ENCODE measurements at places on chromosomes 1 and 21.

DNA sequence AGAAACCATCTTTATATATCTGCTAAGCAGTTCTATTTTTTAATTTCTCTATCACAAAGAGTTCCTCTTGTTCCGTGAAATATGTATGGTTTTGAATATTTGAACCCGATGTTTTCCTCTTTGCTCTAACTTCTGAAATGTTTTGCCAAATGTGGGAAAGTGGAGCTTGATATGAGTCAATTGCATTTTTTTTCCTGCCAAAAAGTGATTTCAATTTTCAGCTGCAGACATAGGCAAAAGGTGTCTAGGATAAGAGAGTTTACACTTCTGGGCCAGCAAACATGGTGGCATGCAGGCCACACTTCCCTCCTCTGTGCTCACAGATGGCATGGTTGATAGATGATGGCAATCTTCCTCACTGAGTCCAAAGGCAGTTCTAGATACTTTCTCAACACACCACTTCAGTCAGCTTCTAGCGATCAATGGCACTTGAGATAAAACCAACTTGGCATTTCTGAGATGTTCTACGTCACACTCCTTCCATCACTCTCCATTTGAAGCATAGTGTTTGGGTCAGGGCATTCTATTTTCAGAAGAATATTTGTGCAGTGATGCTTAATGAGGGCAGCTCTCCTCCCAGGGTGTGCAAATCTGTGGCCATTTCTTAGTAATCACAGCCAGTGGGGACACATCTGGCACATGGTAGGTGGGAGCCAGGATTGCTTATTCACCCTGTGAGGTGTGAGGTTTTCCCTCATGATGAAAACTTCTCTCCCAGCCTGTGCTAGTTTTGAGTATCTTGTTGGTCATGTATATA is 54.4 kb upstream of the SCAF4 start:
- DNase-seq: no peak

DNA sequence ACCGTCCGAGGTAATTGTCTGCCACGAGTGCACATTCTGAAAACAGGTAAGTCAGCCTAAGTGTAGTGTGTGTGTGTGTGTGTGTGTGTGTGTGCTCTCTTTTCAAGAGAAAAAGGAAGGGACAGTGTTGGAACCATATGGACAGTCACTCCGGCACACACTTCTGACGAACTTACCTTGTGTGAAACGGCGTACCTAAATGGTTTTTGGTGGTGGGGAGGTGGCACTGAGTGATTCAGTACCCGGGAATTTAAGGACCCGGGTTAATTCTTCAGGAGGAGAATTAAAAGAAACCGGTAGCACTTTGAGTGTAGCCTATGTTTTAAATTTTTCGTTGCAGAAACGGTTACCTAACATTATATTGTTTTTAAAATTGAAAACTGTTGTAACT is 286 bp downstream of the ODR4 start:
- no peak for DNase-seq

DNA sequence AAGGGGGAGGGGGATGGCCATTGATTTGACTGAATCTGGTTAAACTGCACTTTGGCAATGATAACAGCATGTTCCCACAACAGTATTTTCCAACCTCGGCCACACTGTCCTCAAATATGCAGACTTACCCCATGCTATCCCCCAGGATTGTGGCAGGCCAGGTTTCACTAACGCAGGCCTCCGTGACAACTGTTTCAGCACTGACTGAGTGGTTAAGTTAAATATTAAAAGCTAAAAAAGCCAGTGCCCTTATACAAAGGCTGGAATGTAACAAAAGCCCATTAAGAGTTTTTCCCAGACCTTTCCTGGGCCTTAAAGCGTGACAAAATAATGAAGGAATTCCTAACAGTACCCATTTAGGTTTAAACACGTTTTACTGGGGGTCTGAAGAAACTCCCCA is 202.9 kb downstream of the USP25 start:
- no peak for DNase-seq

DNA sequence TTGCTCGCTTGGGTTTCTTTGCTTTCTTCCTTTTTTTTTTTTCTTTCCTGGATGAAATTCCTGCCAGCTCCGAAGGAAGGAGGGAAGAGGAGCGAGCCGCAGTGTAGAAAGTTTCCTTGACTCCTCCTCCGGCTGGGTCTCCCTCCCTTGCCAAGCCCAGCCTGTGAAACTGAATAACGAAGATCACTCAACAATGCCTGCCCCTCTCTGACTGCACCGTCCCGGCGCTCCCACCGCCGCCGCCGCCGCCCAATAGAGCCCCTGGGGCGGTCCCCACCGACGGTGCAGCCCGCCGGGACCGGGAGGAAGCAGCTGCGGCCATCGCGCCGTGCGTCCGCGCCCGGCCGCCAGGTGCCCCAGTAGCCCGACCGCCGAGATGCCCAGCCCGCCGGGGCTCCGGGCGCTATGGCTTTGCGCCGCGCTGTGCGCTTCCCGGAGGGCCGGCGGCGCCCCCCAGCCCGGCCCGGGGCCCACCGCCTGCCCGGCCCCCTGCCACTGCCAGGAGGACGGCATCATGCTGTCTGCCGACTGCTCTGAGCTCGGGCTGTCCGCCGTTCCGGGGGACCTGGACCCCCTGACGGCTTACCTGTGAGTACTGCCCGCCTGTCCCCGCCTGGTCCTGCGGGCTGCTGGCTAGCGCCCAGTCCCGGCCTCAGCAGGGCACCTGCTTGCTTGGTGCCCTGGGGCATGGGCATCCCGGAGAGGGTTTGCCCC is at the start of gene LGR6:
TSS of gene LGR6 (plus strand) at position 186 of the 714 bp plus-strand sequence. CDS start at position 377, 191 bp downstream.
- no peak for DNase-seq

DNA sequence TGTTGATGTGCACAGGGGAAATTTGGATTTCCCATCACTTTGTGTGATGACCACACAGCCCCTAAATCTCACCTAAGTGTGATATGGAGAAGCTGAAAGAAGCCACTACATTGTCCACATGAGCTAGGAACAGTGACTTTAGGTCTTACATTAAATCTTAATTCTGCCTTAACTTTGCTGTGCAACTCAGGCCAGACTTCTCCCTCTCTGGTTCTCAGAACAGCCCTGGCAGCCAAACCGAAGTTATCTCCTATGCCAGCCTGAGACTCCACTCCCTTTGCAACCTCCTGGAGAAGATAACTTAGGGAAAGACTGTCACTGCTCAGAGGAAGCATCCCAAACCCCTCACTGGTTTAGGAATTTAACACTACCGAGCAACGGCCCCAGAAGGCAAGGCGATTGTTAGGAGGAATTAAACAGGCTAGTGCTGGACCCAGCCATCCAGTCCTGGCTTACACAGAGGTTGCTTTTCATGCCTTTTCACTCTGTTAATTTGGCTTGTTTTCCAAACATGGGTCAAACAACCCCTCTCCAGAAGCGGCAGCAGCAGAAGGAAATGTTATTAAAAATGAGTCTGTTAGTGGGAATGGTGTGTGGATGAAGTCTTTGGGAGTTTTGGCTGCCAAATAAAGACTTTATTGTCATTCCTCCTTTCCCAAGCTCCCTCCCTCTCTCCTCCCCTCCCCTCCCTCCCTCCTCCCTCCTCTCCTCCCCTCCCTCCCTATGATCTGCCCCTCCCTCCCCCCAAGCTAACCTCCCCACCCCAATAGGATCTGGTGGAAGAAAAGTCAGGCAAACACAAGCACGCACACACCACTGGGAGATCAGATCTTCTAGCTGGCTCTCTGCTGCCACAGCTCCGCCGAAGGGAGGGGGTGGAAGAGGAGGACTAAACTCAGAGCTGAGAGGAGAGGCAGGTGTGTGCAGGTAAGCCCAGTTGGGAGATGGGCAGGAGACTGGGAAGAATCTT is at the start of gene PRELP:
TSS of gene PRELP (plus strand) at position 795 of the 970 bp plus-strand sequence. CDS start 7,379 bp downstream, outside the sequence.
- DNase-seq: no peak

DNA sequence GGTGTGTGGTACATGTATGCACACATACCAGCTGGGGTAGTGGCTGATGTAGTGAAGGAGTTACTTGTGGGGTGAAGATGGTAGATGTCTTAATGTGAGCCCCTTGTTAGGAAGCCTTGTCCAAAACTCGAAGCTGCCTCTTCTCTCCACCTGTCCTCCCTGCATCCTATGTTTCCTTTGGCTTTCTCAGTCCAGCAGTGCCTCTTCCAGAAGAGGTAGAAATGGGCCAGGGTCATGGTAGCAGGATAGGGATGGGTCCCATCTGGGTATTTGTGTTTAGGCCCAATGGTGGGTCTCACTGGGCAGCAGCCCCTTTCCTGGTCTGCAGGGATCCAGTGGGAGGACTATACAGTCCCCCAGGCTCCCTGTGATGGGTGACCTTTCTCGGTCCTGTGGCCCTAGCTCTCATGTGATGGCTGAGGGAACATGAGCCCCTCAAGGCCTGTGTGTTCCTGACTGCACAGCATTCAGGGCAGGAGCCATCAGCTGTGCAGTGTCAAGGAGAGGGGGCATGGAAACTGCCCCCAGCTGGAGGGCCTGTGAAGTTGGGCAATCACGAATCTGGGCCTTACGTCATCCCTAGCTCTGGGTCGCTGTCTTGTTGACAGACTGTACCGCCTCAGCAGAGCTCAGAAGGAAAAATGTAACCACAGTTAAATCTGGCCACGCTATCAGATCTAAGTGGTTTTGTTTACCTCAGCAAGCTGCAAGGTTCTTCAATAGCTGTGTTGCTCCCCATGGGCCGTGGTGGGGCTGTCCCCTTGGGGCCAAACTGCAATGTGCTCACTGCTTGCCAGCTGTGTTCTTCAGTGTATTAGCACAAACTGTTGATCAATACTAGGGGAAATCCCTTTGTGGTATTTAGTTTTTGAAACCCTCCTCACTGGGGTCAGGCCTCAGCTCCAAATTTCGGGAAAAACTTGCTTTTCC is 82.7 kb downstream of the NOS1AP start:
- DNase-seq: no peak

DNA sequence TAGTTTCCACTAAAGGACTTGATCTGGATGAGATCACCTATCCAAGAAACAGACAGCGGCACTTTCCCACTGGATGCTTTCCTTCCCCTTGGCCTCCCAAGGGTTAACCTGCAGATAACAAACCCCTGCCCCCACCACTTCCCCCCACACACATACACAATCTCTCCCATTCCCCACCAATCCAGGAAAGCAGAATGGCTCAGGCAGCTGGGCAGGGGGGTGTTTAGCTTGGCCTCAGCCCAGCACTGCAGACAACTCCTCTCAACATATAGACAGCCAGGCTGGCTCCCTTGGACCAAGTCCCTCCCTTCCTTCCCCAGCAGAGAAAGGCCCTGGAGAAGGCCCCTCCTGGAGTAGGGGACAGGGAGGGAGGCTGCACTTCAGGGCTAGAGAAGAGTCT is 24.6 kb downstream of the PLEKHA6 start:
- no peak for DNase-seq

- DNase-seq: no peak
These were observed 35.9 kb upstream of the CFHR3 start for GRCh38 chr1:196738730-196739129.

DNA sequence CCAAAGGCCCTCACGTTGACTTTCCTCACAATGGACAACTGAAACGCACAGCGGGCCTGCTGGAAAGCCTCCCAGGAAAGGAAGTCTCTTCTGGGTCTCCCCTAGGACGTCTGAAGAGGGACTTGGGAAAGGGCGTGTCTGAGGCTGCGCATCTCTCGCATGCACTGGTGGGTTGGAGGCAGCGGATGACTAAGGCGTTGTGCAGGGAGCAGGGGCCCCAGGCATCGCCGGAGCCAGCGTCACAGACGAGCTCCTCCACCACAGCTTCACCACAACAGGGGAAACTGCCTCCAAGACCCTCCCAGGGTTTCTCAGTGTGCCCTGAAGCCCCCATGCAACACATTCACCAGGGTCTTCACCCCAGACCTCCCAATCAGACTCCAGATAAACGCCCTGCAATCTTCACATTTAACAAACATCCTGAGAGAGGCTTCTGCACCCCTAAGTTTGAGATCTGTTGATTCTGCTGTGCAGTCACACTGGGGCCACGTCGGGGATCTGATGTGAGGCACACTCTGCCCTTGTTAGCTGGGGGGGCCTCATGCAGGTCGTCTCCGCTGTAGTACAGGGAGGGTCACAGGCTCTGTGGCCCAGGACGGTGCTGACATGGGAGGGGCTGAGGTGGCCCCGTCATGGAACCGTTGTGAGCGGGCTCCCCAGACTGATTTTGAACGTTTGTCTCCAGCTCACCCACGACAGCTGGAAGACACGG is 7.0 kb upstream of the TFF1 start:
- DNase-seq: peak; percentile 49

DNA sequence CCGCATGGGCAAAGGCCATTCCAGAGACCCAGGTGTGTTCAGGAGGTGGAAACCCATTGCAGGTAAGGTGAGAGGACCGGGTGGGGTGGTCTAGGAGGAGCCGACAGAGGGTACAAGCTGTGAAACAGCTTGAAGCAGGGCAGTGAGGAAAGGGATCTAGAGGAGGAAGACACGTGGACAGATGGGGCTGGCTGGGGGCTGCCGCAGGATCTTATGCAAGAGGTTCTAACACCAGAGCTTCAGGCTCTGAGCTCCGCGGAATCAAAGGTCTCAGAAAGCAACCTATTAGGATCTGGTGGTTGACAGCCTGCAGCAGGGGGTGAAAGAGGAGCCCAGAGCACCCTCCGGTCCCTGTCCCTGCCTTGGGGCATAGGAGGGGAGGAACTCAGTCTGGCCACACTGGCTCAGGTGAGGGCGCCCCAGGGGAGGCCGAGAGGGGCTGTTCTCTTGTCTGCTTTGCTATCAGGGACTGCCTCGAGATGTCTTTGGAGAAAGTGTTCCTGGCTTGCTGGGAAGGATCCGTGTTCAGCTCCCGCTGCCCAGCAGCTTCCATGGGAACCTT is 1.9 kb downstream of the TFF1 start:
- DNase-seq: no peak
